ENCODE measurements at places on chromosomes 12 and 14.

- DNase-seq = no peak
Observed at GRCh38 chr12:131075194-131075593, 121.5 kb downstream of the ADGRD1 start.

GRCh38 chr14:20934148-20934762, 21.0 kb upstream of the RNASE2 start:
- peak; percentile 11 for DNase-seq

DNA sequence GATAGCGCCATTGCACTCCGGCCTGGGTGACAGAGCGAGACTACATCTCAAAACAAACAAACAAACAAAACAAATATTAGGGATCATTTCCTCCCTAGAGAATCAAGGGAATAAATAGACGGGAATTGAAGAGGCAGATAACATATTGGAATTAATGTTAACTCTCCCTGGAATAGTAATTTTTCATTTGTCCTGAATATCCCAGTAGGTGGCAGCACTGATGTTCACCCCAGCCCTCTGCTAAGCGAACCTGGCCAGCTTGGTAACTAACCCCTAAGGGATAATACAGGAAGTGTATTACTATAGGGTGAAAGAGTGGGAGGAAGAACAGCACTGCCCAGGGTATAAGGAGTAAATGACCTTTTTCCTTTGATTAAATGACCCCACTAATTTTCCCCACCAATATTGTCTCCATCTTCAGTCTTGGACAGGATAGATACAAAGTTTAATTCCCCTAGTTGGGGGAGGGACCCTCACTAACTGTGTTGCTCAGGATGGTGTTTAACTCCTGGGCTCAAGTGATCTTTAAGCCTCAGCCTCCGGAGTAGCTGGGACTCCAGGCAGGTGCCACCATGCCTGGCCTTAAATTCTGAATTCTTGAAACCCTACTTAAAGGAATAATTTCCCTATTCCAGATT, 40.5 kb downstream of the SLC2A14 start:
- peak; percentile 33 for DNase-seq

DNA sequence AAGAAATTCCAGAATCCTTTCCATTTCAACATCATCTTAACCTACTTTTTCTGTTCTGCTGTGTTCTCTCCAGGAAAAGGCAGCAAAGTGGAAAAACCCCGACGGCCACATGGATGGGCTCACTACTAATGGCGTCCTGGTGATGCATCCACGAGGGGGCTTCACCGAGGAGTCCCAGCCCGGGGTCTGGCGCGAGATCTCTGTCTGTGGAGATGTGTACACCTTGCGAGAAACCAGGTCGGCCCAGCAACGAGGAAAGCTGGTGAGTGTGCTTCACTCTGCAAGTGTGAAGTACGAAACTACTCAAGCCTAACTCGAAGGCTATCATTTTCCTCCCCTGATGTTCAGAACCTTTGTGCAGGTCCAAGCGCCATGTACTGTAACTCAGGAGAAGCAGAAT, 172.0 kb downstream of the PELI2 start:
- no peak for DNase-seq

All from CD4-positive, alpha-beta T cell treated with Interleukin-6 for 4 hours (primary cell).